Upper lobe of left lung (tissue), 6 donors: ENCODE measurements at places on chromosomes 13 and 19. TPM values are rescaled to one million over a fixed set of nuclear protein-coding genes. Genes with fewer than 3 reads are reported as not detected.

CEACAM20 gene
- not detected for total RNA-seq

RFX2 gene
- total RNA-seq, result 30.6 TPM

LAIR2 gene
- not detected for total RNA-seq

VWA8 gene
- 19.1 TPM for total RNA-seq

BST2 gene
- total RNA-seq, result 61.6 TPM

KIR2DL4 gene
- total RNA-seq, result 1.3 TPM

TMEM91 gene
- total RNA-seq, result 31.3 TPM

DNA sequence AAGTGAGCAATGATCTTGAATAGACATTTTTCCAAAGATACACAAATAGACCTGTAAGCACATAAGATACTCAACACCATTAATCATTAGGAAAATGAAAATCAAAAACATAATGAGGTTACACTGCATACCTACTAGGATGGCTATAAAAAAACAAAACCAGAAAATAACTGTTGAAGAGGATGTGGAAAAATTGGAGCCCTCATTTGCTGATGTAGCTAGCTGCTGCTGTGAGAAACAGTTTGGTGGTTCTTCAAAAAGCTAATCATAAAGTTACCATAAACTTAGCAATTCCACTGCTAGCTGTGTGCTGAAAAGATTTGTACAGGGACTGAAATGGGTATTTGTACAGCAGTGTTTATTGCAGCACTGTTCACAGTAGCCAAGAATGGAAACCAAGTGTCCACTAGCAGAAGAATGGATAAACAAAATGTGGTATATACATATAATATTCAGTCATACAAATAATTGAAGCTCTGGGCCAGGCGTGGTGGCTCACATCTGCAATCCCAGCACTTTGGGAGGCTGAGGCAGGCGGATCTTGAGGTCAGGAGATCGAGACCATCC is 46.2 kb downstream of the PDS5B start:
- DNase-seq, result no peak

- DNase-seq, result no peak
Measured at GRCh38 chr13:50291611-50292010, 276.4 kb downstream of the KCNRG start.

DNA sequence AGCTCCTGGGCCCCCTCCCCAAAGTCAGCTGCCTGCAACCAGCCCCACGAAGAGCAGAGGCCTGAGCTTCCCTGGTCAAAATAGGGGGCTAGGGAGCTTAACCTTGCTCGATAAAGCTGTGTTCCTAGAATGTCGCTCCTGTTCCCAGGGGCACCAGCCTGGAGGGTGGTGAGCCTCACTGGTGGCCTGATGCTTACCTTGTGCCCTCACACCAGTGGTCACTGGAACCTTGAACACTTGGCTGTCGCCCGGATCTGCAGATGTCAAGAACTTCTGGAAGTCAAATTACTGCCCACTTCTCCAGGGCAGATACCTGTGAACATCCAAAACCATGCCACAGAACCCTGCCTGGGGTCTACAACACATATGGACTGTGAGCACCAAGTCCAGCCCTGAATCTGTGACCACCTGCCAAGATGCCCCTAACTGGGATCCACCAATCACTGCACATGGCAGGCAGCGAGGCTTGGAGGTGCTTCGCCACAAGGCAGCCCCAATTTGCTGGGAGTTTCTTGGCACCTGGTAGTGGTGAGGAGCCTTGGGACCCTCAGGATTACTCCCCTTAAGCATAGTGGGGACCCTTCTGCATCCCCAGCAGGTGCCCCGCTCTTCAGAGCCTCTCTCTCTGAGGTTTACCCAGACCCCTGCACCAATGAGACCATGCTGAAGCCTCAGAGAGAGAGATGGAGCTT is 4.7 kb upstream of the CEACAM5 start:
- no peak for DNase-seq

GRCh38 chr13:28043224-28043623 is 54.7 kb upstream of the URAD start:
- no peak for DNase-seq

- peak; percentile 91 for DNase-seq
Measured at GRCh38 chr19:35545855-35546381, 492 bp downstream of the TMEM147 start.

DNA sequence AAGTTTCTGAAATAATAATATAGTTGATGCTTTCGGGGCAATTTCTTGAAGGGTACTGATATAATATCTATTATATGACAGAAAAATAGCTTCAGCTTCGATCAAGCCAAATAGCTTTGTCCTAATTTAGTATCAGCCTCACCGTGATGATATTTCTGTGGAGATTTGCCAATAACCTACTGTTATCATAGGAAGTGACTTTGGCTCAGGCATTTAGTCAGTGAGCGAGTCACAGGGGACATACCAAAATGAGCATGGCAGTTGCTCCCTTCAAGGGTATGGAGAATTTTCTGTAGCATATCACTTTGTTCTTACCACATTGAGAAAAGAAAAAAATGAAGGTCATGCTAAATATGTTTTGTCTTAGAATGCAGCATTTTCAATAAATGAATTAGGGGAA is 767.6 kb upstream of the SLITRK1 start:
- DNase-seq, result no peak

GRCh38 chr19:17409990-17410389 is 4.6 kb upstream of the BST2 start:
- no peak for DNase-seq

GRCh38 chr19:47676811-47677210 is 36.4 kb upstream of the EHD2 start:
- DNase-seq, result no peak

DNA sequence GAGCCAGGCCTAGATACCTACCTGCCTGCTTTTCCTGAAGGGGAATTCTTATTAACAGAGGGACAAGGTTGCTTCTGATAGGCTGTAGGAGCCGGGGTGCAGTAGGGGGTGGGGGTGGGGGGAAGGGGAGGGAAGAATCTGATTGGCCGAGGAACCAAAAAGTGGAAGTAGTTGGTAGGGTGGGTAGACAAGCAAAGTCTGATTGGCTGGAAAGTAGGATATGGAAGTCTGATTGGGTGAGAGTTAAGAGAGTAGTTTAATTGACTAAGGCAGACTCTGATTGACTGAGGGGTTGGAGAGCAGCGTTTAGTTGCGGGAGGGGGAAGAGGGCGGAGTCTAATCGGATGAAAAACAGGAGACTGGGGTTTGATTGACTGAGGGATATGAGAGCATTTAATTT is 9.4 kb upstream of the CYP4F22 start:
- no peak for DNase-seq

- DNase-seq, result no peak
Measured at GRCh38 chr19:33442706-33443105, 69.2 kb downstream of the CEBPG start.

DNA sequence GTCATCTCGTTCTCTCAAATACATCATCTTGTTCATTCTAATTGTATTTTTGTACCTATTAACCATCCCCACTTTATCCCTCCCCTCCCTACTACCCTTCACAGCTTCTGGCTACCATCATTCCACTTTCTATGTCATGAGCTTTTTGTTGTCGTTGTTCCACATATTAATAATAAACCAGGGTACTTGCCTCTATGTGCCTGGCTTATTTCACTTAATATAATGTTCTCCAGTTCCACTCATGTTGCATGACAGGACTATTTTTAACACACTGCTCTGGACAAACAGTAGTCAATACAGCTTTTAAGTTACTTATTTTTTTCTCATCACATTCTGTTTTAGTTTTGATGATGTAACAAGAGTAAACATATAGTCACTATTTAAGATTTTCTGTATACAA is 872.3 kb downstream of the SLITRK1 start:
- DNase-seq, result no peak
